ENCODE measurements at places on chromosomes 7 and 10.

- no peak for DNase-seq
These were observed 73.2 kb downstream of the TNS3 start for GRCh38 chr7:47508389-47509380.

DNA sequence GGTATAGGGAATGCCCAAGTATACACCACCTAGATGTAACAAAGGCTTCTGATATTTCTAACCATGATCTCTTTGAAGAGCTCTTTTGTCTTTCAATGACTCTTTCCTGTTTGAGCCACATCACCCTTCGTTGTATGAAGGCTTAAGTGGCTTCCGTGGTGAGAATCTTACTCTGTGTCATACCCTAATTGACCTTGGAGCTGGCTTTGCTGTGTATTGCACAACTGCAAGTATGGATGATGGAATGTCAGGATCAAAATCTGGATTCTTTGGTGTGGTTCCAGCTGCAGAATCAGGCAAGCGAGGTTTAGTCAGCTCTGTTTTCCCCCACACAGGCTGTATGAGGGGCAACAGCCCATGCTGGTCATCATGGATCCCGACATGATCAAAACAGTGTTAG, 16.0 kb downstream of the CYP3A43 start:
- no peak for DNase-seq

- DNase-seq, result no peak
These were observed 8.3 kb downstream of the CSTF2T start for GRCh38 chr10:51691135-51691534.

GRCh38 chr10:83182076-83182475, 957.2 kb upstream of the GHITM start:
- no peak for DNase-seq

- DNase-seq, result no peak
These were observed 17.0 kb downstream of the FAM131B start for GRCh38 chr7:143345428-143345900.

- no peak for DNase-seq
These were observed 64.4 kb downstream of the FBXL13 start for GRCh38 chr7:103010211-103010610.

DNA sequence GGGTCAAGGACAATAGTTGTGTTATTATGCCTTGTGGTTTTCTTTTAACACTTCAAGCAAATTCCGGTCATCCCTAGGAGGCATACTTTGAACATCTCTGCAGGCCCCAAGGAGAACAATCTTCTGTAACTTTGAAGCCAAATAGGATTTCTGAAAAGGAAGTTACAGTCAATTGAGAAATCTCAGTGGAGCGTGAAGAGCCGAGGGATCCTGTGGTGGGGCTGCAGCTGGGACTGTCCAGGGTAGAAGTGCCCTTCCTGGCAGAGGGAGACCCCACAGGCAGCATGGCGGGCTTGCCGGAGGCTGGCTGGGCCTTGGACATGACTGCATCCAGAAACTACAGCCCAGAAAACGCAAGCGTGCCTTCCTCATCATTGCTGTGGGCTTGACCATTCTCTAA, 179.7 kb downstream of the PTPN20 start:
- no peak for DNase-seq

DNA sequence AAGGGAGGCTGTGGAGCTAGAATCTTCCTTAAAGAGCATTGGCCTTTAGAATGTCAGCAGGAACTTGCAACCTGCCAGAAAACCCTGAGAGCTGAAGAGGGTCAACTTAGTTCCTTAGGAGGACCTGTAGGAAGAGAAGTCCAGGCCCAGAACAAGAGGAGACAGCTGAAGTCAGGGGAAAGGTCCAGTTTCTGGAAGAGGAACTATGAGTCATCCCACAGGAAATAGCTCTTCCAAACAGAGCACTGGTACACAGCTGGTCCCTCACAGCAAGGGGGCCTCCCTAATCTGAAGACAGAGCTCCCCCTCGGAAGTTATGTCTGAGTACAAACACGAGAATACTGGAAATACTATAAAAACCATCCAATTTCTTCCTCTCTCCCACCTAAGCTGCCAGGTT, 98.9 kb downstream of the HERPUD2 start:
- no peak for DNase-seq

- no peak for DNase-seq
These were observed 213.7 kb downstream of the HTR7 start for GRCh38 chr10:90644165-90644564.

DNA sequence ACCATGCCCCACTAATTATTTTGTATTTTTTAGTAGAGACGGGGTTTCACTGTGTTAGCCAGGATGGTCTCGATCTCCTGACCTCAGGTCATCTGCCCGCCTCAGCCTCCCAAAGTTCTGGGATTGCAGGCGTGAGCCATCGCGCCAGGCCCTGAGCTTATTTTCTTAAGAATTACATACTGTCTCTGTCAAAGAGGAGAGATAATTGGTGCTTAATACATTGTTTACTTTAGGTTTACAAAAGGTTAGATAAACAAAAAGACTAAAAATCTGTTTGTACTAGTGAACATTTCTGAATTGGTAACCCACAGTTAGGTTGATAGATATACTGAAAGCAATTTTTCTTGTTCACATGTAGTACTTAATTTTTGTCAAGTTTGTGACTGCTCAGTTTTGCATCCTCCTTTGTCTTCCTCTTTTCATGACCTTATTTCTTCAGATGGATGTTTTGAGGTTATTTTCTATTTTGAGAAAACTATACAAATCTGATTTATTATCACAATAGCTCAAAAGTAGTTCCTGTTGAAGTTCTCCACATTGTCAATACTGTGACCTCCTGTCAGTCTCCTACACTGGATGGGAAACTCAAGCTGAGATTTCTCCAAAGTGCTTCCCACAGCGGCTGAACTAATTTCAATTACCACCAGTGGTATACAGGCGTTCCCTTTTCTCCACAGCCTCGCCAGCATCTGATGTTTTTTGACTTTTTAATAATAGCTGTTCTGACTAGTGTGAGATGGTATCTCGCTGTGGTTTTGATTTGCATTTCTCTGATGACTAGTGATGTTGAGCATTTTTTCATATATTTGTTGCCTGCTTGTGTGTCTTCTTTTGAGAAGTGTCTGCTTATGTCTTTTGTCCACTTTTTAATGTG, 22.5 kb downstream of the HHEX start:
- DNase-seq, result no peak

DNA sequence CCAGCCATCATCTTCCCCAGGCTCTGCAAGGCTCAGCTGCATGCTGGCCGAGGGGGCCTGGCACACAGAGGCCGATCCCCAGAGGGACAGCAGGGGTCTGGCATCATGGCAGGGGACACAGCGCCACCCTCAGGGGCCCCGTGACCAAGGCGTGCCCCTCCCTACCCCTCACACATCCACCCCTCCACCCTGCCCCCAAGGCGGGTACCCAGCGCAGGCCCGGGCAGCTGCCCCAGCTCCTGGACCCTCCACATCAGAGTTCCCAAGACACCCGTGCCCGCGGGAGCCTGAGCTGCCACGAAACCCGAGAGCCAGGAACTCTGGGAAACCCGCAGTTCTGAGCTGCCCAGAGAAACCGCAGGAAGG, 46.5 kb upstream of the TNRC18 start:
- DNase-seq, result no peak

DNA sequence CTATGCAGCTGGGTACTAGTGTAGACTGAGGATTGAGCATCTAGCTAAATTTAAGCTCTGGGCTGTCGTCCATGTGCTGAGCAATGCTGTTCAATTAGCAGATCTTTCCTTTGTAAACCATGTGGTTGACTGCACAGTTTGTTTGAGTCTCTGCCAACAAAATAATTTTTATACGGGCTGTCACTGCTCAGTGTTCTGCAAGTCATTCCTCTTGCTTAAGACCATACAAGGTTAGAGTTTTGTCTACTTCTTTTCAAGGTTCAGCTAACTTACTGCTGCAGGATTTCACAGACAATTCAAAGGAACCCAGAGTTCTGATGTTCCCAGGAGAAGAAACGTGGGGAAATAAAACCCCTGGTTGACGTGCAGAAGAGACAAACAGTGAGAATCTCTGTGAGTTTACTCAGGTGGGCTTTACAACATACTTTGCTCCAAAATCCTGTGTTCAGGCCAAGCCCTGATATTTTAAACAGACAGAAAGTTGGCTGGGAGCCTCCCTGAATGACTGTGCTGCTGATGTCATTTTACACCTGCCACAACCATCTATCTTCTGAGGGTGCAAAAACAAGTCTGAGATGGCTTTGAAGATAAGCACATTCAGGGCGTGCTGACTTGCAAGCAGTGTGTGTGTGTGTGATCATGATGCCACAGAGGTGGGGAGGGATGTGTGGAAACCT, 177.1 kb upstream of the SVIL start:
- DNase-seq, result peak; percentile 63

DNA sequence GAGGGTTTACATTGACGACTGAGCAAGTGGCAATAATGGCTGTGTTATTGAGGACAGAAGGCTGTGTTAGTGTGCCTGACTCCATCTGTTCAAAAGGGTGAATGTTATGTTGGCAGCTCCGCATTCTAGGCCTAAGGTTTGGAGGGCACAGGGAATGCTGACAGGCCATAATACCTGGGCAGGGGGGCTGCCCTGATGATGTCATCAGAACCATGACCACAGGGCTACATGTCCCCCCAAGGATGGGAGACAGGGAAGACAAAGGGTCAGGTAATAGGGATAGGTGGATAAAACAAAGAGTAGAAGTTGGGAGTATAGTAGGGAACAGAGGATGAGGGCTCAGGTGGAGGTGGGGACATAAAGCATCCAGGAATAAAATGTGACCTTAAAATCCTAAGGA, 1.8 kb upstream of the PPP3CB start:
- no peak for DNase-seq

DNA sequence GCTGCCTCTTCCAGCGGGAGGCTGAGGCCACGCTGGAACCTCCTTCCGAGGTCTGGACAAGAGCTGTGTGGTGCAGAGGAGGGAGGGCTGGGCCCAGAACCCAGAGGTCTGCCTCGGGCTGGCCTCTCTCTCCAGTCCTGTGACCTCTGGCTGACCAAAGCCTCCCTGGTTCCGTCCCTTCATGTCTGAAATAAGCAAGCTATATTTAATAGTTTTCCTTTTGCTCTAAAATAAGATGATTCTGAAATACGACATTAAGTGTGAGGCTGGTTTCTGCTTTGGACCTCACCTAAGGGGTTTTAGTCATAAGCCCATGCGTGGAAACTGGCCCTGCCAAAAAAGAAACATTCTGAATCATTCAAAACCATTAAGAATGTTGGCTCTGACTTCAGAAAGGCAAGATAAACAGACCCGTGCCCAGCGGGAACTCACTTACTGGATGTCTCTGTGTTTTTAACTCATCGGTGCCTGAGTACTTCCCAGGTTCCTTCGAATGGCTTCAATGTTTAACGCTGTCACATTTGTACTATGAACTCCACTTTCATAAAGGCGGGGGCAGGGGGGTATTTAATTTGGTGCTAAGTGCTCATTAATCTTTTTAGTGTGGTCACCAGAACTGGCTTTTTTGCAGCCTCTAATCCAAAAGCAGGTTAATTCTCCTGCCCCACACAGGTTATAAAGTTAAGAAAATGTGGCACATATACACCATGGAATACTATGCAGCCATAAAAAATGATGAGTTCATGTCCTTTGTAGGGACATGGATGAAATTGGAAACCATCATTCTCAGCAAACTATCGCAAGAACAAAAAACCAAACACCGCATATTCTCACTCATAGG, 157.5 kb upstream of the KLF14 start:
- DNase-seq, result no peak

- DNase-seq, result no peak
These were observed 102.1 kb downstream of the DOCK4 start for GRCh38 chr7:112104120-112104519.

DNA sequence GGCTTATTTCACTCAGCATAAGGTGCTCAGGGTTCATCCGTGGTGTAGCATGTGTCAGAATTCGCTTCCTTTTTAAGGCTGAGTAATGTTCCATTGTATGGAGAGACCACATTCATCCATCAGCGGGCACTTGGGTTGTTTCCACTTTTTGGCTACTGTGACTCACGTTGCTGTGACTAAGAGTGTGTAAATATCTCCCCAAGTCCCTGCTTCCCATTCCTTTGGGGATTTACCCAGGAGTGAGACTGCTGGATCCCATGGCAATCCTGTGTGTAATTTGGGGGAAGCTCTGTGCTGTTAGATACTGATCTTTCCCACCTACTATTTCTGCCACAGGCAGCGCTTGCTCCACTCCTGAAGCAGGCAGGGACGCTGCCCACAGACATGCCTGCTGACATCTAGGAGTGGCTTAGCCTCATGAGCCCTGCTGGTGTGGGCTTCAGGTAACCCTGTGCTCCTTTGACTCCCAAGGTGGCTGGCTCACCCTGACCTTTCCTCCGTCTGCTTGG, 346.0 kb downstream of the FRMD4A start:
- DNase-seq, result no peak

DNA sequence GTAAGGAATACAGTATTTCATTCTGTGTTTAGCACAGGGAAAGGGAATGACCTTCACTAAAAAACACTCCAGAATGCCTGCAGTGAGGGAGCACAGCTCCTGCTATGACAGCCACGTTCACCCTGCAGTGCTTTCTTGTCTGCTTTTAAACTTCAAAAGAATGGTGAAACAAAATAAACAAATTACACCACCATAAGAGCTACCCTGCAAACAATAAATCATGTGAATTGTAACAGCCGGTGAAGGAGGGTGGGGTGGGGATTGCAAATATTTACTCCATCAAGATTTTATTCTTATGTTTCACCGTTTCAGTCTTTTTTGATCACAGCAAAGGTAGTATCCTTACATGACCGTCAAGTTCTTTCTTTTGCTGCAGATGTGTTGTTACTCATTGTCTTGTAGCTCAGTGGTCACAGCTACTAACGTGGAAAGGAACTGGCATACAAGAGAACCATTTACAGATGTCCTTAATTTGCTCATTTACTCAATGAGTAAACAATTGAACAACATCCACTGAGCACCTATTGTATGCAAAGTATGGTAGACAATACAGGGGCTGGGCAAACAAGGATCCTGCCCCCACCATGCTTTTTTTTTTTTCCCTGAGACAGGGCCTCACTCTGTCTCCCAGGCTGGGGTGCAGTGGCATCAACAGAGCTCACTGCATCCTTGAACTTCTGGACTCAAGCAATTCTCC, 4.1 kb upstream of the CHN2 start:
- no peak for DNase-seq

DNA sequence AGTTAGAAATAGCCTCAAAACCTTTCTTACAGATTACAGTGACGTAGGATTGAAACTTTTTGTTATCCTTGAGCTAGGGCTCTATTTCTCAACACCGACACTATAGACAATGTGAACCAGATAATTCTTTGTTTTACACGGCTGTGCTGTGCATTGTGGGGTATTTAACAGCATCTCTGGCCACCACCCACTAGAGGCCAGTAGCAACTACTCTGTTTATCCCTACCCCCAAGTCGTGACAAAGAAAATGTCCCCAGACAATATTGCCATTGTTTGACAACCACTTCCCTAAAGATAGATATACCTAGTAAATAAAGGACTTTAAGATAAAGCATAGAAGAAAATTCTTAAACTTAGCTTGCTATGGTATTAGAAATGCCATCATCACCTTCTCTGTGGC, 359.6 kb downstream of the ARL4A start:
- DNase-seq, result no peak
